Thyroid gland (tissue), 4 donors: ENCODE measurements at places on chromosomes 2 and 18. TPM values are rescaled to one million over a fixed set of nuclear protein-coding genes. Genes with fewer than 3 reads are reported as not detected.

ARL4C gene
- total RNA-seq = 1.5 TPM

SNORC gene
- total RNA-seq = 0.45 TPM

REEP1 gene
- total RNA-seq = 5.4 TPM

DLX2 gene
- 0.78 TPM for total RNA-seq

L3MBTL4 gene
- 29.2 TPM for total RNA-seq

PCARE gene
- 0.11 TPM for total RNA-seq

POTEI gene
- 0.27 TPM for total RNA-seq

GRHL1 gene
- 7.9 TPM for total RNA-seq

UBE2F gene
- total RNA-seq = 112 TPM

SPATA3 gene
- 0.54 TPM for total RNA-seq

INO80D gene
- 25.0 TPM for total RNA-seq

PAX8 gene
- 1,791 TPM for total RNA-seq

DNA sequence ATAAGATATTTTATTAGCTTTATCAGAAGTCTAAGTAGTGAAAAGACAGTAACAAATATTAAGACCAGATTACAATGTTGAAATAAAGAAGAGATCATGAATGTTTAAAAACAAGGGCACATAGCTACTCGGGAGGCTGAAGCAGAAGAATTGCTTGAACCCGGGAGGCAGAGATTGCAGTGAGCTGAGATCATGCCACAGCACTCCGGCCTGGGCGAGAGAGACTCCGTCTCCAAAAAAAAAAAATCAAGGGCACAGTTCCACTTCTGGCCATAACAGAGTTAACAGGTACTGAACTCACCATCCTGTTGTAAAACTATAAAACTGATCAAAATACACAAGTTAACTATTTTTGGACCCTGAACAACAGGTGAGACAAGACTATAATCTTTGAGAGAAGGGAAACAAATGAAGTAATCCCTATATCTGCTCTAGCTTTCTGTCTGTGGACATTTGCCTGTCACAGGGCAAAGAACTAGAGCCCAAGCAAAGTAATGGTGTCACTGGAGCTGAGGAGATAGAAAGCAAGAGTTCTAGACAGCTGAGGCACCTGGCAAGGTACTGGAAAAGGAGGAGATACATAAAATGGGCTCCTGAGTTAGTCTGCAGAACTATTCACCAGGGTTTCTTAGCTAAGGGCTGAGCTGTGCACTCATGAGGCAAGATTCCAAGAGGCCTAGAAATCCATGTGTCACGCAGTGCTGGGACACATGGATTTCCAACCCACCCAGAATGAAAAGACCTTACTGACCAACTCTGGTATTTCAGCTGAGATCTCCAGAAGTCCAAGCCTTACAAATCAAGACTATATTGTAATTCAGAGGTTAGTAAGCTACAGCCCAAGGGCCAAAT lies 15.2 kb downstream of the MMADHC start:
- no peaks in the 10 kb centered on the region for H3K4me1 ChIP-seq
- no peak for DNase-seq
- H3K36me3 ChIP-seq = peaks cover 40% of the 10 kb centered on the region
- no peak overlapping the region for H3K27ac ChIP-seq

DNA sequence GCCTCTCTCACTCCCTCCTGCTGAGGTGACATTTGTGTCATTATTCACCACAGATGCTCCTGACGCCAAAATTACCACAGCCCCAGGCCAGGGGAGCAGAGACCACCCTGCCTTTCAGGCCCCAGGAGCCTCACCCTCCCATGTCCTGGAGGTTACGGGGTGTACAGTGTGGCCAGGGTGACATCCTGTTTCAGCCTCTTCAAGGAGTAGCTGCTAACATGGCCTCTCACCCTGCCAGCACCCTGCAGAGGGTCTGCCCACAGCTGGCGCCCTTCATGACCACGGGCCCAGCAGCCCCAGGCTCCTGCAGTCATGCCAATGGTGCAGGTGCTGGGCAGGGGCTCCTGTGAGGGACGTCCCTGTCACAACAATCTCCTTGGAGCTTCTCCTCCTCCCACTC lies 92.6 kb downstream of the SMIM21 start:
- DNase-seq = no peak
- no peak overlapping the region for H3K4me3 ChIP-seq
- H3K36me3 ChIP-seq = no peaks in the 10 kb centered on the region
- no peaks in the 10 kb centered on the region for H3K4me1 ChIP-seq
- H3K27ac ChIP-seq = no peak overlapping the region

- no peak overlapping the region for H3K27ac ChIP-seq
- no peaks in the 10 kb centered on the region for H3K4me1 ChIP-seq
- no peaks in the 10 kb centered on the region for H3K36me3 ChIP-seq
- no peaks in the 10 kb centered on the region for H3K27me3 ChIP-seq
- H3K4me3 ChIP-seq = no peak overlapping the region
Observed at GRCh38 chr2:10266133-10266620, 36.5 kb upstream of the HPCAL1 start.

DNA sequence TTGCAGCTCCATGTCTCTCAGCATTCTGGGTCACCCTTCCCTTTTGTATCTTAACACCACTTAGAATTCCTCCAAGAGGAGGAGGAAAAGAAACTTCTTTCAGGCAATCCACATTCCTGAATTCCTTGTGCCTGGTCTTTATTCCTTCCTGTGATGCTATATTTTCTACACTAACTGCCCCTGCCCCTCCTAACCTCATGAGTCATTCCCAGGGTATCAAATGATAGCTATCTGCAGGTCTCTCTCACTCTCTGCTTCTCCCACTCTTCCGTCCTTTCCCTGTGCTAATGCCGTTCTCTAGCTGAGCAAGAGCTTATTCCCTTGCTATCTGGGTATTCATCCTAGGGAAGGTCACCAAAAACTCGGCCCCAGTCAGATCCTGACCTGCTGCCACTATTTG lies 395.0 kb upstream of the TCF4 start:
- no peaks in the 10 kb centered on the region for H3K36me3 ChIP-seq
- no peaks in the 10 kb centered on the region for H3K27me3 ChIP-seq
- no peak for DNase-seq
- H3K4me3 ChIP-seq = no peak overlapping the region
- no peak overlapping the region for H3K27ac ChIP-seq
- no peaks in the 10 kb centered on the region for H3K4me1 ChIP-seq

GRCh38 chr2:111042772-111043771 lies 77.6 kb upstream of the BCL2L11 start:
- no peaks in the 10 kb centered on the region for H3K36me3 ChIP-seq
- H3K4me3 ChIP-seq = no peak overlapping the region
- peaks cover 4% of the 10 kb centered on the region for H3K4me1 ChIP-seq
- no peak for DNase-seq

DNA sequence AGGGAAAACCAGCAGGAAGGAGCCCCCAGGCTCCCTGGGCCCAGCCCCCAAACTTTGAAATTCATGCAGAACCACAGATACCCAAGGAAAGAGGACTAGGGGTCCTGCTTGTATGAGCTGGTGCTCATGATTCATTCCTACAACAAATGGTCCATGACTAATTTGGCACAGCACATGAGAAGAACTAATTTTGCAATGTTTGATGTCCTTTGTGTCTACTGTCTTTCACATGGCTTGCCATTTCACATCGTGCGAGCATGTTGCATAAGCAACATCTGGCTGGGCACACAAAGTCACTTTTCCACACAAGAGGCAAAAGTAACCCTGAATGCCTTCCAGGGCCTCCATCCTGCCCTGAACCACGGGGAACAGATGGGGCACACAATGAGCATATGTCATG lies 149.6 kb upstream of the APCDD1 start:
- no peak overlapping the region for H3K27ac ChIP-seq
- H3K27me3 ChIP-seq = no peaks in the 10 kb centered on the region
- H3K4me3 ChIP-seq = no peak overlapping the region
- H3K4me1 ChIP-seq = no peaks in the 10 kb centered on the region

DNA sequence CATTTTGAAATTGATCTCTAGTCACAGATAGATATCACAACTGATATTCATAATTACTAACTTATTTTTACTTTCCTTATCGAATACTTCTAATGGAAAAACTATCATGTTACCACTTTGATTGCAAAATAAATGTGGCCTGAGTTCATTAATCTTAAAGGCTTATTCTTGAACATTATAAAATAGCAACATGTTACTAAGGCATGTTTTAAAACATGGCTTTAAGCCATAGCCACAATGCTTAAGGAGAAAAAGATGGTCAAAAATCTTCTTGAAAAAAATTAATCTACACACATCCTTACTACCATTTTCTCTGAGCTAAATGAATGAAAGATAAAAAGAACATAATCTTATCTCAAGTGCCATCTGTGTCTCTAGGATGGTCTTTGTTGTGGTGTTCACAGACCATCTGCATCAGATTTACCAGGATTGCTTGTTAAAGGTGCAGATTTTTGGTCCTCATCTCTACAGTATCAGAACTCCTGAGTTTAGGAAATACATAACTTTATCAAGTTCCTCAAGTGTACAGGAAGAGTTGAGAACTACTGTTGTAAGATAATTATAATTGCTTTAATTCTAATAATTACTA lies 15.3 kb downstream of the MTX2 start:
- H3K36me3 ChIP-seq = no peaks in the 10 kb centered on the region
- no peak overlapping the region for H3K4me3 ChIP-seq
- no peak overlapping the region for H3K27ac ChIP-seq
- H3K4me1 ChIP-seq = no peaks in the 10 kb centered on the region
- H3K27me3 ChIP-seq = no peaks in the 10 kb centered on the region

GRCh38 chr2:75707901-75708300 lies 2.8 kb downstream of the GCFC2 start:
- H3K27ac ChIP-seq = no peak overlapping the region
- no peaks in the 10 kb centered on the region for H3K27me3 ChIP-seq
- DNase-seq = no peak
- H3K36me3 ChIP-seq = no peaks in the 10 kb centered on the region
- peaks cover 9% of the 10 kb centered on the region for H3K4me1 ChIP-seq

DNA sequence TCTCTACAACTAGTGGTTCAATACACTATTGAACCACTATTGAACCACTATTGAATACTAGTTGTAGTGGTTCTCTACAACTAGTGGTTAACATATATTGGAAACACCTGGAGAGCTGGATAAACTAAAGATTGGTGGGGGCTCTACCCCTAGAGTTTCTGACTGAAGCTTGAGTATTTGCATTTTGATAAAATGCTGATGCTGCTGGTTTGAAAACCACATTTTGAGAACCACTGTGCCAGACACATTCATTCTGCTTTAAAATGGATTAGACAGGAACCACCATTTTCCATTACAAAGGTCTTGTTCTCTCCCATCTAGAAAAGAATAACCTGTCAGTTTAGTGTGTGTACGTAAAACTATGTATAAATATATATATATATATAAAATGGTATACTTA lies 133.3 kb downstream of the TMEM247 start:
- no peaks in the 10 kb centered on the region for H3K27me3 ChIP-seq
- no peak for DNase-seq
- no peak overlapping the region for H3K27ac ChIP-seq

DNA sequence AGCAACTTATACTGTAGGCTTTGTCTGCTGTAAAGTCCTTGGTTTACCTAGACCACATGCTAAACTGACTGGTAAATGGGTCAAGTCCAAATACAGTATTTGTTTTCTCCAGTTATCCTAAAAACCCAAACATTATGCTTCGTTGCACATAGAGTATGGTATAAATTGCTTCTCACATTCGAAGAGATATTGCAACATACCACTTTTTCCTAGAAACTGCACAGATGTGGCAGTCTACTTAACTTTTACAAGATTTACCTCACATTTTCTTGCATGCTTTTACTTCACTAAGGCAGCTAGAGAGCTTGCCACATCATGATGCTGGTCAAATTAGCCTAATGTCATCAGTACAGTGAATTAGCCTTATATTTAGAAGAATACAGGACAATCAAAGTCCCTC lies 66.0 kb upstream of the SCN7A start:
- no peak for DNase-seq
- H3K36me3 ChIP-seq = no peaks in the 10 kb centered on the region
- no peaks in the 10 kb centered on the region for H3K27me3 ChIP-seq
- H3K27ac ChIP-seq = no peak overlapping the region

DNA sequence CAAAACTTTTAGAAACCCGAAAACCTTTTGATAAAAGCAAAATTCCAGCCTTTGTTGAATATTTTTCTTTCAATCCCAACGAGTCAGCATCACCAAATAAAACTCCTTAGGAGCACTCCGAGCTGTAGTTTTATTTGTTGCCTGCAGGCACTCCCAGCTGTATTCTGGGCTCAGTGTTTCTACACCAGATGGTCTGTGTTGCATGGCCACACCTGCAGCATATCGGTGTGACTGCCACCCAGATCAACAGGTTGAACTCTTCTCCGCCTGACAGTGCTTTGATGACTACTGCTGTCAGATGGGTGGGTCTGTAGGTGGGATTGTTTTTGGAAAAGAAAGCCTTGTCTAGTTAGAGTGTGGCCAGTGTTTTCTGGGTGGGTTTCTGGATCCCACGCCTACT lies 32.7 kb downstream of the APCDD1 start:
- H3K27ac ChIP-seq = no peak overlapping the region
- H3K4me1 ChIP-seq = no peaks in the 10 kb centered on the region
- DNase-seq = no peak
- no peaks in the 10 kb centered on the region for H3K36me3 ChIP-seq
- no peak overlapping the region for H3K4me3 ChIP-seq

GRCh38 chr2:208248601-208249000 lies 6.3 kb downstream of the IDH1 start:
- peaks cover 11% of the 10 kb centered on the region for H3K4me1 ChIP-seq
- H3K4me3 ChIP-seq = no peak overlapping the region
- H3K36me3 ChIP-seq = peaks cover 8% of the 10 kb centered on the region
- H3K27ac ChIP-seq = no peak overlapping the region

- no peak for DNase-seq
- H3K4me1 ChIP-seq = no peaks in the 10 kb centered on the region
- no peak overlapping the region for H3K4me3 ChIP-seq
Observed at GRCh38 chr18:23938901-23939341, 75.6 kb upstream of the TTC39C start.
